HFF-Myc (cell line): ENCODE measurements at places on chromosomes 3 and 15.
A peak's percentile ranks its signal among the peaks of the same experiment; 100 is the strongest.

DNA sequence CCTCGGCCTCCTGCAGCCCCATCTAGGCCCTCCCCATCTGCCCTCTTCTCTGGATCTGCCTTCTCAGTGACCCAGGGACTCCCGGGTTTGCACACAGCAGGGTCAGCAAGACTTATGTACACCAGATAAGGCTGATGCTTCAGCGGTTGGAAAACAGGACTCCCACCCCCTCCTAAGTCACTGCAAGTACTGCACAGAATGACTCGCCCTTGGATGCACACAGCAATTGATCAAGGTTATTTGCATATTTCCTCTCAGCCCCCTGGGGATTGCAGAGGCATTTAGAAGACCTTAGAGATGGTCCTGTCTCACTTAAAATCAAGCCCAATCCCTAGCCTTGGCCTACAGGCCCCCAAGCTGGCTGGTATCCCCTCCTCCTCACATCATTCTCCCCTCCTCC lies 8.9 kb downstream of the ACAN start:
- DNase-seq = no peak

DNA sequence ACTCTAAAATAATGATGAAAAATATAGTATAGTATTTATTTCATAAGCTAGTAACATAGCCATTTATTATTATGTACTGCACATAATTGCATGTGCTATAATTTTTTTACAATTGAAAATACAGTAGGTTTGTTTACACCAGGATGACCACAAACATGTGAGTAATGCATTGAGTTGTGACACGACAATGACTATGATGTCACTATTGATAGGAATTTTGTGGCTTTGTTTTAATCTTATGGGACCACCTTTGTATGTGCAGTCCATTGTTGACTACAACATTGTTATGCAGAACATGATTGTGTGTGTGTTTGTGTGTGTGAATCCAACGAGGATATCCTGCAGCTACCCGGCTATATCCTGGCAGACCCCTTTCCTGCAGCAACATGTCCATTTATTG lies 372.2 kb upstream of the MCTP2 start:
- no peak for DNase-seq

DNA sequence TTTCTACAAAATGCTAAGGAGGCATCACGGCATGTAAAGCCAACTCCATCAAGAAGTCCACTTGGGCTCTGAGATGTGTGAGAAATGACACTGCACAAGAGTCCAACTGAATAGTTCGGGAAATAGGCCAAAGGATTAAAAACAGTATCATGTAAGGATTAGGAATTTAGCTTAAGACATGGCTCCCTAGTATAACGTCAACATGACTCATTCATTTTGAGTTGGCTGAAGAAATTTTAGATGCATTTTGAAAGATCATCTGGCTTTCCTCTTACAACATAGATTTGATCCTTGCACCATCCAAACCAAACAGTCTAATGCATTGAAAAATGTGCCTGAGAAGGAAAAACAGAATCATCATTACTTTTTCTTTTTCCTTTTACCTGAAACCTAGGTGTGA lies 109.3 kb upstream of the MME start:
- DNase-seq = peak; percentile 60

DNA sequence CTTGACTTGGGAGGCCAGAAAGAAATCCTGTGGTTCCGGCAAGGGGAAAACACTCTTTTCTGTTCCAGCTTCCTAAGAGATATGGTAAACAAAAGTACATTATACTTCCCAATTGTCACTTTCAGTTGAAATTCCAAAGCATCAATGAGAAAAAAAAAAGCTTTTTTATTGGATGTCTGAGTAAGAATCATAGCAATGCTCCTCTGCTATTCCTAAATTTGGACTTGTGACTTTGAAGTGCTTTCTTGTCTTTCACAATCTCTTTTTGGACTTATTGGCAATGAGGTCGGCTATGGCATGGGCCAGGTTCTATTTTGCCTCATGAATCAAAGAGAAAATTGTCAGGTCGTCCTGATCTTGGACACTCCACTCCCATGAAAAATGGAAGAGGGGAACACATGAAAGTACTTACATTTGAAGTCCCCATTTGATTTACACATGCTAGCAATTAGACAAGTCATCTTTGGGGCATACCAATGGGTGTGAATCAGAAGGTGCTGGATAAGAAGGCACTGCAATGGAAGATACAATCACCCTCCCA lies 170.5 kb downstream of the GREM1 start:
- peak; percentile 61 for DNase-seq

DNA sequence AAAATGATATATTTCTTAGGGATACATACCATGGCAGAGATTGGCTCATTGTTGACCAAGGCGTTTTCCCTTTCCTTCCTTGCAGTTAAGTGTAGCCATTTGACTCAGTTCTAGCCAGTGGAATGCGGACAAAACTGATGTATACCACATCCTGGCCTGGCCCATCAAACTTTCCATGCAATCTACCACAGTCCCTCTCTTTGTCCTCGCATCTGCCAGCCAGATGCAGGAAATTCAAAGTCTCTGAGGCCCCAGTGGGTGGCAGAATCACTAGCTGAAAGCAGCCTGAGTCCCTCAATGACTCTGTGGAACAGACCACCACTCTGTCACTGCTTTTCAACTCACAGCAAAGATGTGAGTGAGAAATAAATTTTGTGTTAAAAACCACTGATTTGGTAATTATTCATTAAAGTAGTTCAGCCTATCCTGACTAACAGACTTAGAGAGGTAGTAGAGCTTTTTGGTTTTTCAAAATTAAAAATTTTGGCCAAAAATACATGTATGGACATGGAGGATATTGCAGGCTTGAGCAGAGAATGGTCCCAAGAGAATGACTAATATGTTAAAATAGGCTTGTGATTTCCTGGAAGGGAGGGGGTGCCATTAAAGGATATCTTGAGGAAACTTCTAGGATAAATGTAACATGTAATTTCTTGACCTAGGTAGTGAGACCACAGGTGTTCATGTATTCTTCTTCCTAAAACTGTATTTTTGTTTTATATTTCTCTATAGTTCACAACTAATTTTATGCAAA lies 10.9 kb downstream of the LRRFIP2 start:
- peak; percentile 99 for DNase-seq

DNA sequence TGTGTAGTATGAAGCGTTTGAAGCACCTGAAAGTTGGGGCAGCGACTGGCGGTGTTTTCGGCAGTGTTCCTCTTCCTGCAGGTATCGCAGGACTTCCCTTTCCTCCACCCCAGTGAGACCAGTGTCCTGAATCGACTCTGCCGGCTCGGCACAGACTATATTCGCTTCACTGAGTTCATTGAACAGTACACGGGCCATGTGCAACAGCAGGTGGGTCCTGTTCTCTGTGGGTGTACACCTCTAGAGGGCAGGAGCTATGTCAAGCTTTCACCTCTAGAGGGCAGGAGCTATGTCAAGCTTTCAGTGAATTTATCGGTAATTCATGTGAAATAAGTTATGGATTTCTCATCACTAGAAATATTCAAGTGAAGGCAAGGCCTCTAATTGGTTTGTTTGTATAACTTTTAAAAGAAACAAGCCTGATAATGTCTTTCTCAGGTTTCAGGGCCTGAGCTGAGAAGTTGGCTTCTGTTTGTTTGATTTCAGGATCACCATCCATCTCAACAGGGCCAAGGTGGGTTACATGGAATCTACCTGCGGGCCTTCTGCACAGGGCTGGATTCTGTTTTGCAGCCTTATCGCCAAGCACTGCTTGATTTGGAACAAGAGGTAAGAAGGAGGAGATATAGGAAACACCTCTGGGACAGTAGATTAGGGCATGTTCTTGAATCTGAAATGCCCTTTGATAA lies 5.3 kb downstream of the TUBGCP4 start:
- DNase-seq = no peak

DNA sequence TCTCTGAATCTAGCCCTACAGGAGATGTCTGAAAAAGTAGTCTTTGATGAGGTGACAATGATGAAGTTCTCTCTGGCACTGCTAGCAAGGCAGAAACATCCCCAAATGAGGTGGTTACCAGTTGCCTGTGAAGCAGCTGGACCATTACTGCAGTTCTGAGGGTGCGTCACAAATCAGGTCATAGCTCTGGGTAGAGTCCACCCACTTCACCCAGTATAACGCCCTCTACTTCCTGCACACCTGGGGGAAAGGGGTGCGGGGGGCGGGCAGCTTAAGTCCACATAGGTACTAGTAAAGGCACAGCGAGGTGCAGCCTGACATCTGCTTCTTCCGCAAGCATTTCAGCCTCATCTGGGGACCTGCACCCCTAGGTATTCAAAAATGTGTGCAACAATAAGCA lies 13.4 kb upstream of the SATB1 start:
- DNase-seq = no peak

- DNase-seq = no peak
Measured at GRCh38 chr15:62228604-62229003, 63.5 kb upstream of the C2CD4B start.

GRCh38 chr3:36164400-36164799 lies 215.9 kb upstream of the STAC start:
- no peak for DNase-seq

- DNase-seq = no peak
Measured at GRCh38 chr15:32020156-32020555, 10.2 kb upstream of the CHRNA7 start.

DNA sequence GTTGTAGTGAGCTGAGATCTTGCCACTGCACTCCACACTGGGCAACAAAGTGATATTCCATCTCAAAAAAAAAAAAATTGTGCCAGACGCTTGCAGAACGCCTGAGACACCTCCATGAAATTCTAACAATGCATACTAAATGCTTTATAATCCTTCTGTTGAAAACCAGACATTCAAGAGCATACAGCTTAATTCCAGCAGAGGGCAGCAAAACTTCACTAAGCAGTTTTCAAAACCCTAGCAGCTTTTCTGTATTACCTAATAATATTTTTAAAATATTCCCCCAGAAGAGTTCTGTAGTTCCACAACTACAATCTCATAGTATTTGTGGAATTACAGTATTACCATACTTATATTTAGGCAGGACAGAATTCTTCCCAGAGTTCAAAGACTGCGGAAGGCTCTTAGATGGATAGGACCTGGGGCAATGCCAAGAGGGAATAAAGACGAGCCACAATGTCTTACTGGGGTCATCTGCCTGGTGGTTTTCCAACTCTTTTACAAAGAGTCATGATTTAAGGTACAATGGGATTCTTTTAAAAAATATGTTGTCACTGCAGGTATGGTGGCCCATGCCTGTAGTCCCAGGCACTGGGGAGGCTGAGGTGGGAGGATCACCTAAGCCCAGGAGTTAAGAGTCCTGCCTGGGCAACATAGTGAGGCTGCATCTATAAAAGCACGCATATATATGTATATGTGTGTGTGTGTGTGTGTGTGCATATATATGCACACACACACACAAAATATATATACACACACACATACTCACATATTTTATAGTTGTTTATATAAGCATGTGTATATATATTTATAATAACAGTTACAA lies 19.6 kb upstream of the TASOR start:
- DNase-seq = peak; percentile 59

- DNase-seq = no peak
Measured at GRCh38 chr3:98869391-98869790, 32.1 kb downstream of the DCBLD2 start.

DNA sequence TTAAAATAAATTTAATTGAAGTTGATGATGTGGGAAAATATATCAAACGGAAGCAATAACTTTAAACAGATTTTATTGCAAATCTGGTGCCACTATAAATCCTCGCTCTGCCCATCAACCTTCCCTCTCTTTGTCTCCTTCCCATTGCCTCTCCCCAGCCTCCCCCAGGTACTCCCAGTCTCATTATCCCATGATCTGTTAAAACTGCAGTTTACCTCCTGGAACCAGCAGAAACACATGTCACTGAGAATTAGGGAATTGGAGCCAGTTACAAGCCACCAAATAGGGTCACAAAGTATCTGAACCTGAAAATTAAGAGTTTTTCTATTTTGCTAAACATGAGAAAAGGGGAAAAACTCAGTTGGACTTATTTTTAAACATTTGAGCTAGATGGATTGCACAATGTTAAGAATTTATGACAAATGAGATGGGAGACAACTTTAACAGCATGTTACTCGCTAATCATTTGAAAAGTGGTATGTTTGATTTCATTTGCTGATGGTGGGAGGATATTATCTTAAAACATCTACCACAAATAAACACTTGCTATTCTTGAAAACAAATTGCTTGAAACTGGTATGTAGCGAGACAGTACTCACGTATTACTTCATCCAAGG lies 2.4 kb downstream of the PLCH1 start:
- no peak for DNase-seq

- no peak for DNase-seq
Measured at GRCh38 chr3:73018790-73019441, 22.3 kb downstream of the PPP4R2 start.

DNA sequence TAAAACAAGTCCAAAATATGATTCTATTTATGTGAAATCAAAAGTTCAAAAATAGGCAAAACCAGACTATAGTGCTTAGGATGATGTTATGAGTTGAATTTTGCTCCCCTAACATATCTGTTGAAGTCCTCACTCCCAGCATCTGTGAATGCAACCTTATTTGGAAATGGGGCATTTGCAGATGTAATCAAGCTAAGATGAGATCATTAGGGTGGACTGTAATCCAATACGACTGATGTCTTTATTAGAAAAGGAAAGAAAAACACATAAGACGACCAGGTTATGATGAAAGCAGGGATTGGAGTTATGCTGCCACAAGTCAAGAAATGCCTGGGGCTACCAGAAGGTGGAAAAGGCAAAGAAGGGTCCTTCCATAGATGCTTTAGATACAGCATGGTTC lies 110.5 kb upstream of the CCDC39 start:
- DNase-seq = no peak

GRCh38 chr15:72953306-72953705 lies 99.0 kb upstream of the NEO1 start:
- DNase-seq = no peak

DNA sequence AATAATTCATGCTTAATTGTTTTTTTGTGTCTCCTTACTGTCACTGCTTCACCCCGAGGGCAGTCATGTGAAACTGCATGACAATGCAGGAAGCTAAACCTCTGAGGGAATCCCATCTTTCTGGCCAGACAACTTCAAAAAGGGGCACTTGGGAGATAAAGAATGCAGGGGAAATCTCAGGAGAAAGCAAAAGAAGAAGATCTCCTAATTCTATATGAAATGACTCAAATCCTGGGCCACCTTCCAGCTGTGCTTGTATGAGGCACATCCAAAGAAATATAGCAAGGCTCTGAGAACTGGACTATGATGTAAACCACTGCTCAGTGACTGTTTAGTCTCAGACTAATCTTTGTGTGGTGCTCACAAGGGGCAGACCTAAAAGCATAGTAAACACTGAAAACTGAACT lies 22.6 kb upstream of the UMPS start:
- DNase-seq = no peak

DNA sequence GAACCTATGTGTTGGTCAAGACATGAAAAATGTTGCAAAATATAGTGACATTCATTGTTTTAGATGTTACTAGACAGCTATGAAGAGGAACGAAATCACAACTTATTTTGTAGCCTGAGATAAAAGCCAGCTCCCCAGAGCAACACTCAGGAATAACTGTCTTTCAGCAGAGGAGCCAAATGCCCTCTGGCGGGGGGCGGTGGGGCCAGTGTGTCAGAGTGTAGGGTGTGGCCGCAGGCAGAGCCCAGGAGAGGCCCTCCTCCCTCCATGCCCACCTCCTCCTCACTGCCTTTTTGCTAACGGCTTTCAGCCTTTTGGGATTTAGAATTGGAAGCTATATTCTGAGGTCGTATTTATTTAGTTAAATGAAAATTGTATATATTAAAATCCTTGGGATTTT lies 16.9 kb downstream of the APOD start:
- no peak for DNase-seq

- no peak for DNase-seq
Measured at GRCh38 chr3:187093320-187093719, 46.0 kb downstream of the RPL39L start.

- no peak for DNase-seq
Measured at GRCh38 chr3:177250151-177250550, 52.9 kb upstream of the TBL1XR1 start.
